ENCODE measurements at places on chromosomes 3 and 15. TPM values are rescaled to one million over a fixed set of nuclear protein-coding genes. Genes with fewer than 3 reads are reported as not detected.

GRCh38 chr3:131701153-131701770, 198.5 kb upstream of the MRPL3 start:
- DNase-seq = no peak

- DNase-seq = no peak
These were observed 844.3 kb upstream of the SEMA6D start for GRCh38 chr15:46872981-46873330.

GRCh38 chr15:28957606-28958498, 72.1 kb downstream of the APBA2 start:
- no peak for DNase-seq

- DNase-seq = no peak
These were observed 54.5 kb downstream of the GABRG3 start for GRCh38 chr15:27025481-27025966.

The ENTPD3 gene
- not detected for polyA plus RNA-seq

The SLCO2A1 gene
- 1.7 TPM for polyA plus RNA-seq

The TM4SF4 gene
- 0.29 TPM for polyA plus RNA-seq

The DPH6 gene
- 10.6 TPM for polyA plus RNA-seq

The GOLGA8T gene
- not detected for polyA plus RNA-seq

Measured in AG04450 (cell line).